ENCODE measurements at places on chromosomes 1 and 21.

DNA sequence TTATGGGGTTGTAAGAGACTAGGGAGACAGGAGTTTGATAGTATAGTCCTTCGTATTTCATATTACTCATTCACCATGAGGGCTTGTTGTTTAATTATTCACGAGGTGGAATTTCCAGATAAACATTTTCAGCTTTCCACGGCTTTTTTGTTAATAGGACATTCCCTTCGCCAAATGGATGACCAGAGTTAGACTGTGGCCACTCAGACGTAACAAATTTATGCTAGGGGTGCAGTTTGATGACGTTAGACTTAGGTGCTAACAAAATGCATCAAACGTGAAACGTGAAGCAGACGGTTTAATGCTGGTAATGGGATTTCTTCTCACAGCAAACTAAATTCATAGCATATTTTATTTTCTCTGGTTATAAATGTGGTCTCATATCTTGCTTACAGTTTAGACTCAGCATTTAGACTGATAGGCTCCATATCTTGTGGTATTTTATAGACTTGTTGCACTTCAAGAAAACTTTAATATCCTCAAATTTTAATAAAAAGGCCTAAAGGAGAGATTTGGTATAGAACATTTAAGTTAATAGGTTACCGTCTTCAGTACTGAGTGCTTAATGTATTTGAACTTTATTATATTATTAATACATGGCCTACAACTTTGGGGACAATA is 2.3 kb downstream of the DHX9 start:
- no peak for DNase-seq

DNA sequence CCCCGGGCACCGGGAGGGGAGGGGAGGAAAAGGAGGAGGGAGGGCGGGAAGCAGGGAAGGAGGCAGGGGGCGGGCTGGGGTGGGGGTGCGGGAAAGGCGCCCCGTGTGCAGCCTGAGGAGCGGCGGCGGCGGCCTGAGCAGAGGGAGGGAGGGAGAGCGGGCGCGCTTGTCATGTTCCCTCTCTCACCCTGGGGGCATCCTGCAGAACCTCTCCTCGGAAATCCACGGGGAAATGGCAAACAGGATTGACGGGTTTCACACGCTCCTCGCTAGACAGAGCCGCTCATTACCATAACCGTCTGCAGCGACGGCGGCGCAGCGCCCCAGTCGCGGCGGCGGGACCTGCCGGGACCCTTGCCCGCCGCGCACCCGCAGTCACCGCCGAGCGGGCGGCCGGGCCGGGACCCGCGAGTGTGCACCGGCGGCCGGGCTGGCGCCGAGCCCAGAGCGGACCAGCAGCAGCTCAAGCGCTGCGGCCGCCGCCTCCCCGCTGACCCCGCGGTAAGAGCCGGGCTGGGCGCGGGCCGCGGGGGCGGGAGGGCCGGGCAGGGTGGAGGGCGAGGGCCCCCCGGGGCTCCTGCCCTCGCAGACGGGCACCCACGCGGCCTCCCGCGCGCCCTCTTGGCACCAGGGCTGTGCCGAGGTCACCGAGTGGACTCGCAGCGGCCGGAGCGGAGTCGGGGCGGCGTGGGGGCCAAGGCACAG is at the start of gene SERTAD4:
SERTAD4 (plus strand) TSS at position 286 of the 705 bp plus-strand sequence. CDS start 5,165 bp downstream, outside the sequence.
- no peak for DNase-seq

- no peak for DNase-seq
These were observed 2.4 kb downstream of the RAP1GAP start for GRCh38 chr1:21666576-21667320.

GRCh38 chr1:241778117-241778516 is 69.9 kb upstream of the EXO1 start:
- no peak for DNase-seq

- no peak for DNase-seq
These were observed 36.7 kb upstream of the WASF2 start for GRCh38 chr1:27526569-27527222.

DNA sequence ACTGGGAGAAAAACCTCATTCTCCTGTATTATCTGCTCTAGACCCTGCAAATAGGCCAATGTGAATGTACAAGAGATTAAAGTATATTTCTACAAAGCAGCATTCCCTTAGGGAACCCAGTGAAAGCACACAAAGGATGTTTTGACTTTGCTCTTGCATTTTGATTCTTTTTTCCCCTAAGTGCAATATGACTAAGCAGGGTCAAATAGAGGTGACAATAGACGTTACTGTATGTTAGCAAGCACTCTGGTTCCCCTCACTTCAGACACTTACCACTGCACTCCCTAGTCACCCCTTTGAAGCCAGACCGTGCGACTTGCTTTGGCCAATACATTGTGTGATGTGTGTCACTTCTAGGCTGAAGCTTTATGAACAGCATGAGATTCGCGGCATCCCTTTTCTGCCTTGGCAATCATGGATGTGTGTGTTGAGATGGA is 209.7 kb downstream of the RHOU start:
- no peak for DNase-seq

DNA sequence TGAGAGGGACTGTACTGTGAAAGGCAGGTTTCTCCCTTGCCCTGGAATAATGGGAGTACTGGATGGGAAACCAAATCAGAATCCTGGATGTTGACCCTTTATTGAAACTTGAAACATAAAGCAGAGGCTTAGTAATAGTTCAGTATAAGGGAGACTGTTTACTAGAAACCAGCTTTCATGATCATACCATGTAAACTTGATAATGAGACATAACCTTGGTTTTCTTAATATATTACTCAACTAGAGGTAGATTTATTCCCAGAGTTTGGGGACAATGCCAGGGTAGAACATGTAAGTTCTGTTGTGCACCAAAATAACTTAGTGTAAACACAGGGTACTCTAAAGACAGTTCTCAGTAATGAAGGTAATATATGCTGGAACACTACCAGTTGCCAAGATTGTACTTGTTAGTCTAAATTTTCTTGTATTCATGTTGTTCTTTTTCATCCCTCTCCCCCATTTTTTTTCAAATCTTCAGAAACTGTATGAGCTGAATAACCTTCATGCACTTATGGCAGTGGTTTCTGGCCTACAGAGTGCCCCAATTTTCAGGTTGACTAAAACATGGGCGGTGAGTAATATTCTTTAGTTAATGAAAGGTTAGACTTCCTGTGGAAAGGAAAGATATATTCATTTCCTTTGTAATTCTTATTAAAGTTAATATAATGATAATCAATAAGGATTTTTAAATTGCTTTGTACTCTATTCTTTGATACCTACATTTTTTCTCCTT is 49.6 kb downstream of the ANGPTL1 start:
- no peak for DNase-seq

- no peak for DNase-seq
These were observed 183.0 kb downstream of the ETS2 start for GRCh38 chr21:38988509-38989378.

DNA sequence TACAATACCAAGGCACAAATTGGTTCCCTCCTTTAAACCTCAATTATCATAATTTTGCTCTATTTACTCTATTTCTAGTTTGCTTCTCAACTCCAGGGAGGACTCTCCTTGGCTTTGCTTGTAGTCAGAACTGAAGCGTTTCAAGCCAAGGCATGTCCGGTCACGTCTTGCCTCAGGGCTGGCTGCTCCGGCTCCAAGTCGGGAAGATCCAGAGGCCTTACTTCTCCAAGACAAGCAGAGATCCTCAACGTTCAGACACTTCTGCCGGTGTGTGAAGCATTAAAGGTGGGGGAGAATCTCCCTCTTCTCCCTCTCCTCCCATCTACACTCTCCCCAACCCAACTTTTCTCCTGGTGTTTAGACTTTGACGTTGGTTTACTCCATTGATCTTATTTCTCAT is 7.2 kb upstream of the HHAT start:
- DNase-seq: no peak

- DNase-seq: no peak
These were observed 133.8 kb downstream of the GLIS1 start for GRCh38 chr1:53605181-53605580.

DNA sequence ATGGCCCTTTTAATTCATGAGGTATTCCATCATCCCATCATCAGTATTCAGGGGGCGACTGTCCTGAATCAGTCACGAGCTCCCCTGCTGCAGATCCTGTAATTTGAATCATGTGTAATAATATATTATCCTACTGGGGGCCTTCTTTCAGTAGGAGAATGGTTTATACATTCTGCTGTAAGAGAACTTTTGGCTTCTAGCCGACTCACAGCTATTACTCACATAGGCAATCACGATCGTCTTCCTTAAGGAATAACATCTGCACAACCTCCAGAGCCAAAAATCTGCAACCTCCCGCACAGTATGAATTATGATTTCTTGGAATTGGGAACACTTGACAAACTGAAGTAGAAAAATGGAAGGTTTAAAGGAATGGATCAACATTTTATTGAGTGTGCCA is 343.0 kb downstream of the USP25 start:
- no peak for DNase-seq

GRCh38 chr1:220703305-220703704 is 13.1 kb downstream of the C1orf115 start:
- no peak for DNase-seq

DNA sequence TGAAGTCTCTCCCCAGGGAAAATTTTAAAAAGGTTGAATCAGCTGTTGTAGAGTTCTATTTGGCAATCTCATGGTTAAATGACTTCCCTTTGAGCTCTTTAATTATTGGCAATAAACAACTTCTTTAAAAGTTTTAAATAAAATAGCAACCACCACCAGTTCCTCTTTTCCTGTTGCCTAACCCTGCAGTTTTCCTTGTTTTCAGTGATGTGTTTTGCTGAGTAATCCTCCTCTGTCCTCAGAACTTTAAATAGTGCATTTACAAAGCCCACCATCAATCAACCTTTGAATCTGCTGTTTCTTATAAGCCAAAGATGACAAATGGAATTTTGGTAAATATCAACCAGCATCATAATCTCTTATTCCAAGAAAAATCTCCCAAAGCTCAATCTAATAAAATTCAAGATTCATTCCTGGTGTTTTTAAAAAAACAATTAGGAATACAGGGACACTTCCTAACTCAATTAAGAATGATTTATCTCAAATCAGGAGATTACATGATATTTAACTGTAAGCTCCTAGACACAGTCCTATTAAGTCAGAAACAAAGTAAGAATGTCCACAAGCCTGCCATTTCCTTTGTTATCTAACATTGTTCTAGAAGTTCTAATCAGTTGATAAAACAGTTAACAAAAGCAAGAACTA is 14.8 kb downstream of the AVPR1B start:
- DNase-seq: no peak

- DNase-seq: no peak
These were observed 10.3 kb downstream of the AGO1 start for GRCh38 chr1:35893051-35893879.

- DNase-seq: no peak
These were observed at the start of gene IL23R for GRCh38 chr1:67166196-67166595. Gene IL23R (plus strand): TSS chr1:67166454. CDS start chr1:67168121, 1,667 bp downstream.

GRCh38 chr1:237471956-237472355 is 418.8 kb downstream of the ZP4 start:
- no peak for DNase-seq

GRCh38 chr1:183379951-183380350 is 38.2 kb downstream of the NMNAT2 start:
- no peak for DNase-seq

DNA sequence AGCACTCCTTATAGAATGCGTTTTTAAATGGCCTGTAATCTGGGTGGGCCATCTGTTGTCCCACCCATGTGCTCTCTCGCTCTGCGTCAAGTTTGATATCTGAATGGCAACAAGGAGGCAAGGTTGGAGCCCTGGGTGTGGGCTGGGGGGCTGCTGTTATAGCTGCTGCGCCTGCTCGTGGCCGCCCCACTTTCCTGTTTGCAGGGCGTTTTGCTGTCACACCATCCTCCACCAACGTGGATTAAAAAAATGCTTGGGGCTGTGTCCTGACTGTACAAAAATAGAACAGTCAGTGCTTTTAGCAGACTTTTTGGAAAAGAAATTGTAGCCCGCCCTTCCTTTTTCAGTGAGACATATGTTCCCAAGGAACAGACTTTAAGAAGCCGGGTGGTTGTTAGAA is 25.4 kb downstream of the UMODL1 start:
- DNase-seq: no peak

- DNase-seq: no peak
These were observed 464.1 kb upstream of the BEND5 start for GRCh38 chr1:49240709-49241221.

GRCh38 chr1:9699361-9699760 is 47.8 kb downstream of the PIK3CD start:
- DNase-seq: no peak

DNA sequence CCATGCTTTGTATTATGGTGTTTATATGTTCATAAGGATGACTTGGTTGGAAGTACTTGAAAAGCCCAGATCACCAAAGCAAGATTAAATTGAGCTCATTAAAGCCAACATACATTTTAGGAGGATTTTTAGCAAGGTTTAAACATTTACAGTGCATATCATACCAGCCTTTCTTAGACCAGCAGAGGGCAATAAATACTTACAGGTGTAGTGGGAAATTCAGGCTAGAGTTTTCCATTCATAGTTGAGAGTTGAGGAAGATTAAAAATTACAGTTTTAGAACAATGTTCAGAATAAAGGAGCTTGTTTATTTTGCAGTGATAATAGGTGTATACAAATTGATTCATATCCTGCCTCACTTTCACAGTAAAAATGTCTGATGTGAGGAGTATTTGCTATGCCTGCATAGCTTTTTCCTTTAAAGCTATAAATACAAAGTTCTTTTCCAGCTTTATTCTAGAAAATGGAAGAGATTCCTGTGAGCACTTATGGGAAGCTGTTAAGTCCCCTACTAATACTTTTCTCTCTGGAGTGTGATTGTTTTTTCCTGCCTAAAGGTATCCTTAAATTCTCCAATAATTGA is 35.3 kb downstream of the DTL start:
- no peak for DNase-seq
